ENCODE measurements at places on chromosomes 5 and 9. TPM values are rescaled to one million over a fixed set of nuclear protein-coding genes. Genes with fewer than 3 reads are reported as not detected.

The LCN12 gene
- 1.3 TPM for total RNA-seq

The ABL1 gene
- 43.2 TPM for total RNA-seq

The ESM1 gene
- total RNA-seq: not detected

The SLC34A3 gene
- total RNA-seq: 0.11 TPM

The CNTNAP3B gene
- 16.8 TPM for total RNA-seq

Measured in A549 treated with GW870086 at 1 μM for 4 hours (cell line).